ENCODE measurements at places on chromosomes 7 and 10.
A peak's percentile ranks its signal among the peaks of the same experiment; 100 is the strongest.

GRCh38 chr7:115054478-115055065 is 132.7 kb downstream of the MDFIC start:
- no peak for DNase-seq

GRCh38 chr7:133563251-133563650 is 310.4 kb downstream of the EXOC4 start:
- no peak for DNase-seq

DNA sequence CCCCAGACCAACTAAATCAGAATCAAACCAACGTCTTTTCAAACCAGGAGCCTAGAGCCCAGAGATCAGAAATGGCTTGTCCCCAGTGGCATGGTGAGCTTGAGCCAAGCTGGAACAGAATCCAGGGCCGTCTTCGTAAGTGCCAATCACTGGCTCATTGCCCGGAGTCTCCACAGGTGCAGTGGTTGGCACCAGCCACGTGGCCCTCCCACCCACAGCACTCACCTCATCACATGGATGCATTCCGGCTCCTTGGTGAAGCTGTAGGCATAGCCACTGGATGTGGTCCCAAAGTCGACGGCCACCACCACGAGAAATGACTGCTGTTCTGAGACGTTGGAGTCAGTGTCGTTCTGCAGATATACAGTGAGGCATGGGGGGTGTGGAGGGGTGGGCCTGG is 37.4 kb downstream of the HSPA12A start:
- DNase-seq: no peak

- DNase-seq: no peak
These were observed 1.5 kb upstream of the FRAT2 start for GRCh38 chr10:97336006-97336405.

DNA sequence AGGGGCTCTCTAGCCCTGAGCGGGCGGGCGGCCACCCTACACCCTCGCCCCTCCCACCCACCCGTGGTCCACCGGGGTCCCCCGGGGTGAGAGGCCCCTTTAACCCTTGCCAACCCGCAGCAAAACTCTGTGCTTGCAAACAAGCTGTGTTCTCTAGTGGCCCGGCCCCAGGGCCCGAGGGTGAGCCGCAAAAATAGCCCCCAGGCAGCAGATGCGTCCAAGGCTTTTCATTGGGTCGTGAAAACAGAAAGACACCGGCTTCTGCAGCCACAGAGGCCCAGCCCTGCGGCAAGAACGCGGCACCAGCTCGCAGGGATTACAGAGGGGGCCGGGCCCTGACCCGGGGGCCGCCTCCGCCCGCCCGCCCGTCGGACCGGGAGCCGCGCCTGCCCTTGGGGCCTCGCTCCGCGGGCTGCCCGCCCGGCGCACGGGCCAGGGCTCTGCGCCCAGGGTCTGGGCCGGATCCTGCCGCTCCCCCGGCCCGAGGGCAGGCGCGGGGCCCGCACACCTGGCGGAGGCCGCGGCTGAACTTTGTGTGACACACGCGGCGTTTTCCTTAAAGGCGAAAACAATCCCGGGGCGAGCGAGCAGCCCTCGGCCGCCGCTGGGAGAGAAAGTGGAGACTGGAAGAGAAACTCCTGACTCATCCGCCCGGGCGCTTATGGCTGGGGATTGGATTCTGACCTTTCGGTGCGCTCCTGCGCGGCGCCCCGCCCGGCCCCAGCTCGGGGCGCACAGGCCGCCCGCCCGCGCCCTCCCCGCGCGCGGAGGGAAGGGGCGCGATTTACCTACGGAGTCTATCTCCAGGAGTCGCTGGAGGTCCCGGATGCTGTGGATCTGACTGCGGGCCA is 2.8 kb downstream of the PDGFA start:
- DNase-seq: peak; percentile 75

GRCh38 chr10:132500781-132501415 is 36.7 kb upstream of the INPP5A start:
- DNase-seq: no peak

- DNase-seq: no peak
These were observed 400.0 kb downstream of the PHF14 start for GRCh38 chr7:11373546-11374142.

DNA sequence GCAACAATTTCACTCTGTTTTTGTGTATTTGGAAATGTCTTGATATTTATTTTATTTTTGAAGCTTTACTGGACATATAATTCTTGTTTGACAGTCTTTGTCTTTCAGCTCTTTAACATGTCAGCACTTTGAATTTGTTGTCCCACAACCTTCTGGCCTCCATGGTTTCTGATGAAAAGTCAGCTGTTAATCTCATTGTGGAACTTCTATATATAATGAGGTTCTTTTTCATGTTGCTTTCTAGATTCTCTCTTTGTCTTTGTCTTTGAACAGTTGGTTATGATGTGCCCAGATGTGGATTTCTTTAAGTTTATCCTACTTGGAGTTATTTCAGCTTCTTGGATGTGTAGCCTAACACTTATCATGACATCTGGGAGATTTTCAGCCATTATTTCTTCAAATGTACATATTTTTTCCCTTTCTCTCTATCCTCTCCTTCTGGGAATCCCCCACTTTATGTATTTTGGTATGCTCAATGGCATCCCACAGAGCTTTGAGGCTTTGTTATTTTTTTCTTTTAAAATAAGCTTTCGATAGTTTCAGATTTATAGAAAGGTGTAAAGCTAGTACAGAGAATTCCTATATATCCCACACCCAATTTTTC is 9.5 kb upstream of the LMTK2 start:
- DNase-seq: no peak

DNA sequence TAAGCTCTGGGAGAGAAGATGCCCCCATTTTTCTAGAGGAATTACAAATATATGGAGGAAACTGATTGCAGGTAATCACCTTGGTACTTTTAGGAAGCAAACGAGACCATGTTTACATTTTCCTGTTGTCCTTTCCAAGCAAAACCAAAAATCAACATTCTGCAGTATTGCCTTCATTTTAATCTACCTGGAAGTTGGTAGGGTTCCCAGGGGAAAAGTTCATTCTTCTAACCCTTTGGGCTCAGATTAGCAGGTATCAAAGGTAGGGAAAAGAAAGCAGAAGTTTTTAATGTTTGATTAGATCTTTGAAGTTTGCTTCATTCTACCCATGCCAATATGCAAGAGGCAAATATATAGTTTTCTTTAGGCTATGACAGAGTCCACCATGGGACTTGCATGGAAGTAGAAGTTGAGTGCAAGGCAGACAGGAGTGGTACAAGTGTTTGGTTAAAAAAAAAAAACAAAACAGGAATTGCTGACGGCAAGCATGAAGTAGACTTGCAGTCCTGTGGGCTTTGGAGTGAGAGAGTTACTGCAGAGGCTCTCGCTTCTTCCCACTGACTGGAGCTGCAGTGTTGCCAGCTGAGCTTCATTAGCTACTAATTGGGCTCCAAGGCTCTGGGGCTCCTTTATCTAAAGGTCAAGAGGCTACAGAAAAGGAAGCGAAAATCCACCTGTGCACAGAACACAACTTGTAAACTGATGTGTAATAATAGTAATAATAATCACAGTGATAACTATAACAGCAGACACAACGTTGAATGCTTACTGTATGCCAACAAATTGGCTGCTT is 28.9 kb upstream of the ASAH2 start:
- DNase-seq: no peak

GRCh38 chr10:128263891-128264688 is 137.9 kb upstream of the MKI67 start:
- peak; percentile 85 for DNase-seq

DNA sequence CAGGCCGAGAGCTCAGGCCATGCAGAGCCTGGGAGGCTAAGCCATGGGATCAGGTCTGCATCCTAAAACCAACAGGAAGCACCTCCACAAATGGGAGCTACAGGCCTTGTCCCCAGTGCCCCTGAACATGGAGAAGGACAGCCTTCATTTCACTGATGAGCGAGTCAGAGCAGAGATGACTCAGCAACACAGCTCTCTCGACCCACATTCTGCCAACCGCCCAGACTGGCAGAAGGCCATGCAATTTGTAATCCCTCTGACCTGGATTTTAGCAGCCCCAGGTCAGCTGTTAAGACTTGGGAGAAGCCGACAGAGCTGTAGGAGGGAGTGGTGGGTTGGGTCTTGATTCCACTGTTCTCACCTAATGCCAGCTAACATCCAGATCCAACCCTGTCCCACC is 25.5 kb downstream of the VOPP1 start:
- no peak for DNase-seq

Data from right forelimb (tissue), 1 donor.